ENCODE measurements at places on chromosomes 16 and 17. TPM values are rescaled to one million over a fixed set of nuclear protein-coding genes. Genes with fewer than 3 reads are reported as not detected.

GRCh38 chr16:695355-696089, 5.3 kb upstream of the WDR24 start:
- DNase-seq: peak; percentile 65

- DNase-seq: no peak
Measured at GRCh38 chr17:15261258-15261801, 3.8 kb downstream of the PMP22 start.

- no peak for DNase-seq
Measured at GRCh38 chr16:79897104-79897452, 296.5 kb upstream of the MAF start.

DNA sequence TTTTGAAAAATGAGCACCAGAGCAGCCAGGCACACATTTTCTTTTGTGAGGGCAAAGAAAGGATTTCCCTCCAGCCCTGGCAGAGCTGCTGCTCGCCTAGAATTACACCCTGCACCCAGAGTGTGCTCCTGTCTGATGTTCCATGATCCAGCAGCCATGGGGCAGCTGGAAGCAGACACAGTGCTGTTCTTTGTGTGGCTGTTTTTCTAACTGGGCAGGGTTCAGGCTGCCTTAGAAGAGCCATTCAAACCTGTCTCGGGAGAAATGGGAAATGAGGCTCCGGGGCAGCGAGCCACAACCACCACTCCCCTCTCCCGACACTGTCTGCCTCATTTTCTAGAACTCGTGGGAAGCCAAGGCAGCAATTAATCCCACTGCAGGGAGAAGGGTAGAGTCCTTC, 28.9 kb downstream of the LITAF start:
- DNase-seq: no peak

GRCh38 chr17:28861393-28862203, 6.8 kb downstream of the ERAL1 start:
- DNase-seq: no peak

- no peak for DNase-seq
Measured at GRCh38 chr17:20774472-20775135, 195.1 kb downstream of the CDRT15L2 start.

DNA sequence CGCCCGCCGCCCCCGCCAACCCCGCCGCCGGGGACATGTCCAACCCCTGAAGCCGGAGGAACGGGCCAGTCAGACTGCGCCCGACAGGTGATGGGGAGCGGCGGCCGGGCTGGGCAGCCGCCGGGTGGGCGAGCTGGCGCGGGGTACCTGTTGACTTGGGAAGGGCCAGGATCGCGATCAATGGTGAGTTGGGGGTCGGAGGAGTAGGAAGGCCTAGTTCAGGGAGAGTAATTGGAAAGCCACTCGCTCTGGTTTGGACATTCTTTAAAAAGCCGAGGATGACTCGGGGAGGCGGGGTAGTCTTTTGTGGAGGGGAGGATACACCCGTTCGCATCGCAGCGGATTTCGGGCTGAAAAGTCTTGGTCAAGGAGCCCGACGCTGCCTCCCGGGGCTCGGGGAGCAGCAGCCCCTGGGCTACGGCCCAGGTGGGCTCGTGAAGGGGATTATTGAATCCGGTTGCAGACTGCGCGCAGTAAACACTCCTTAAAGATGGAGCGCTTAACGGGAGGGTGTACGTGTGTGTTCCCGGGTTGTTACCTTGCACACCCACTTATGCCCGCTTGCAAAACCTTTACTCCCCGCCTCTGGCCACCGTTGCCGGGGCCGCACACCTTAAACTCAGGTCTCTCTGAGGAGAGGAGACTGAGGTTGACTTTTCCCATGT, 123.8 kb downstream of the GOSR1 start:
- DNase-seq: no peak

GRCh38 chr16:85678821-85679220, 9.9 kb downstream of the GINS2 start:
- no peak for DNase-seq

DNA sequence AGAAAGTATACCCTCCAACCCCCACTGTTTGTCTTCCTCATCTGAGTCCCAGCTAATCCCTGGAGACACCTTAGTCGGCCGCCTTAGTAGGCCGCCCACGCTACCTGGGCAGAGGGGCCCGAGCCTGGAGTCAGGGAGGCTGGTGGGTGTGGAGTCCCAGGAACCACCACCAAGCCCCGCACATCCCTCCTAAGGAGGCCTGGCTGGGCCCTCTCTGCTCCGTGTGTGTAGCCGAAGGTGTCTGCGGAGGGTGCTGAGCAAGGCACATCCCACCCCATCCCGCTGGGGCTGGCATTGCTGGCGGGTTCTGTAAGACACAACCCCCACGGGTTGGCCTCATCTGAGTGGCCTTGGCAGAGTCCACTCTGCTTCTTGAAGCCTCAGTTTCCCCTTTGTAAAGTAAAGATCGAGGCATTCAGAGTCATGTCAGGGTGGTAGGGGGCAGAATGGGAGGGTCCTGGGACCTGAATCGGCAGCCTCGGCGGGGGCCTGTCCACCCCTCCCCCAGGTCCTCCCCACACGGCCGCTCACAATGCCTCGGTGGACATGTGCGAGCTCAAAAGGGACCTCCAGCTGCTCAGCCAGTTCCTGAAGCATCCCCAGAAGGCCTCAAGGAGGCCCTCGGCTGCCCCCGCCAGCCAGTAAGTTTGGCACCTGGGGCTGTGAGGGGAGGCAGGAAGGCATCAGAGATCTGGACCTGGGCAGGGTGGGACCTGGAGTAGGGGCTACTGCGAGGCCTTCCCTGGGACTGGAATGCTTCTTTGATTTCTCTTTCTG, 15.2 kb upstream of the ADGRG3 start:
- no peak for DNase-seq

DNA sequence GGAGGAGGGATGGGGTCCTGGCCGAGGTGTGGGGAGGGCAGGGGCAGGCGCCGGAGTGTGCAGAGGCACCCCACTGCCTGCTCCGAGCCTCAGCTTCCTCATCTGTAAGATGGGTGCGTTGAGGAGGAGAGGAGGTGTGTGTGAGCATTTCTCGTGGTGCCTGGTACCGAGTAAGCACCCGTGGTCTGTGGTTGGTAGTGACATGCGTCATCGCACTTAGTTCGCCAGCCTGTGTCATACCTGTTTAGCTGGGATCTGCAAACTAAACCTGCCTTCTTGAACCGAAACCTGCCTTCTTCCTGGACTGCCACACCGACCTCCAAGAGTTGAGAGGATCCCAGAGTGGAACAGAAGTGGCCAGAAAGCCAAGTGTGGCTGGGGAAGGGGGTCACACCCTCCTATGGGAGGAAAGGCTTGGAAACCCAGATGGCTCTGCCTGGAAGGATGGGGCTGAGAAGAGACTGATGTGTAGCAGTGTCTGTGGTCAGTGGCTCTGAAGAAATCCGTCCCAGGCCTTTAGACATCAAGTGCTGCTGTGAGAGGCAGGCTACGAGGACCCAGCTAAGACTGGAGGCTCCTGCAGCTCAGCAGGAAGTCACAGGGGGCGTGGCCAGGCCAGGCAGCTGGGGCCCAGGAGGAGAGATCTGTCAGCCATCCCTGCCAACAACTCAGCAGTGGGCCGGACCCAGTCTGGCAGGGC, 162.6 kb upstream of the PLCG2 start:
- peak; percentile 68 for DNase-seq

DNA sequence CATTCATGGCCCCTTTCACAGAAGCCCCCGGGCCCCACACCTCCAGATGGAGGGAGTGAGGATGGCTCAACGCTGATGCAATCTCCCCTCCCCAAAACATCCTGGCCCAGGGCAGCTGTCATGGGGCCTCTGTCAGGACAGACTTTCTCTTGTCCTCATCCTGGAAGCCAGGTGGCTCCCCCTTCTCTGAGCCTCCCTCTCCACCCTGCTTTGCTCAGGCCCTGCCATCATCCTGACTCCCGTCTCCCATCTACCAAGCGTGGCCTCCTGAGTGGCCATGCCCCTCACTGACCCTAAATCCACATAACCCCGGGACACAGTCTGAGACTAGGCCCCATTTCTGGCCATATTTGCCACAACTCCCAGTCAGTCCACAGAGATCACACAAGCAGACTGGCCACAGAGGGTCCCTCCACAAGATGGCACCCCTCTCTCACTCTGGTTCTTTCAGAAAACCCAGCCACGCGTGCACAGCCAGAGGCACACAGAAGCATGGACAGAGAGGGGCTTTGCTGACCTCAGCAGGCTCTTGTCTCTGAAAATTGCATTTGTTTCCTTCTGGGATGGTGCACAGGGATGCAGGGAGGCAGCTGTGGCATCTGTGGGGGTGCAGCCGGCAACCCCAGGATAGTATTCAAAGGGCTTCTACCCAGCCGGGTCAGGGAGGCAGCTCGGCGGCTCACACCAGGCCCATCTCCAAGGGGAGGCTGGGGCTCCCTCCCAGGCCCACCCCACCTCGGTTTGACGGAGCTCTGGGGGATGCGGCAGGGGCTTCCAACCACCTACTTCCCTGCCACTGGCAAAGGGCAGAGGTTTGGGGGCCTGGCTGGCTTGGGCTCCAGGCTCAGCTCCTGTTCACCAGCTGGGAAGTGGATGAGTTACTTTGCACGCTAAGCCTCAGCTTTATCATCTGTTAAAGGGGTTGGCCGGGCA, 16.9 kb downstream of the DOC2B start:
- no peak for DNase-seq

- no peak for DNase-seq
Measured at GRCh38 chr16:16989368-16989767, 481.4 kb downstream of the XYLT1 start.

- no peak for DNase-seq
Measured at GRCh38 chr16:72426386-72426785, 254.4 kb upstream of the PMFBP1 start.

DNA sequence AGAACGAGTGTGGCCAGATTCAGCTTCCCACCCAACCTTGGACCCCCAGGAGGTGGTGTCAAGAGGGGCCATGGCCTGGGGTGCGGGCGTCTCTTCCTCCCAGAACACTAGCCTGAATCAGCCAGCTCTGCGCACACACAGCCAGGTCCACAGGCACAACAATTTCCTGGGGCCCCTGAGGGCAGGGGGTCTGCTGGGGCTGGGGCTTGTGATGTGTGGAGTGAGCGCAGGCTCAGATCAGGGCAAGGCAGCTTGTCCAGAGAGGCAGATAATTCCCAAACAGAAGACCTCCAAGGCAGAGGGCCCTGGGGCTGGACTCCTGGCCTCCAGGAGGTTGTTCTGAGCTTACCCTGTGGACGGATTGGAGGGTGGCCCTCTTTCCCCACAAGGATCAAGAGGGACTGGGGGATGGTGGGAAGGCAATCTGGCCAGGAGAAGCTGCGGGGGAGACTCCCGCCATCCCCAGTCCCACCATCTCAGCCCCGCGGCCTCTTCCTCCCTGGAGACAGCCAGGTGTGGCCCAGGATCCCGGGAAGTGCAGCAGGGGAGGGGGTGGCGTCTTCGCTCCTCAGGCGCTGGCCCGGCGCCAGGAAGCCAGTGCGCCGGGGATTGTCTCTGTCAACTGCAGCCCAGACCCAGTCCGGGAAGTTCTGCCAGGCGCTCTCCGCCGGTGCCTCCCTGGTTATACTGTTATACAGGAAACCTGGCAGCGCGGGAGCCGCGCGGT, 52.0 kb upstream of the AMZ2 start:
- no peak for DNase-seq

DNA sequence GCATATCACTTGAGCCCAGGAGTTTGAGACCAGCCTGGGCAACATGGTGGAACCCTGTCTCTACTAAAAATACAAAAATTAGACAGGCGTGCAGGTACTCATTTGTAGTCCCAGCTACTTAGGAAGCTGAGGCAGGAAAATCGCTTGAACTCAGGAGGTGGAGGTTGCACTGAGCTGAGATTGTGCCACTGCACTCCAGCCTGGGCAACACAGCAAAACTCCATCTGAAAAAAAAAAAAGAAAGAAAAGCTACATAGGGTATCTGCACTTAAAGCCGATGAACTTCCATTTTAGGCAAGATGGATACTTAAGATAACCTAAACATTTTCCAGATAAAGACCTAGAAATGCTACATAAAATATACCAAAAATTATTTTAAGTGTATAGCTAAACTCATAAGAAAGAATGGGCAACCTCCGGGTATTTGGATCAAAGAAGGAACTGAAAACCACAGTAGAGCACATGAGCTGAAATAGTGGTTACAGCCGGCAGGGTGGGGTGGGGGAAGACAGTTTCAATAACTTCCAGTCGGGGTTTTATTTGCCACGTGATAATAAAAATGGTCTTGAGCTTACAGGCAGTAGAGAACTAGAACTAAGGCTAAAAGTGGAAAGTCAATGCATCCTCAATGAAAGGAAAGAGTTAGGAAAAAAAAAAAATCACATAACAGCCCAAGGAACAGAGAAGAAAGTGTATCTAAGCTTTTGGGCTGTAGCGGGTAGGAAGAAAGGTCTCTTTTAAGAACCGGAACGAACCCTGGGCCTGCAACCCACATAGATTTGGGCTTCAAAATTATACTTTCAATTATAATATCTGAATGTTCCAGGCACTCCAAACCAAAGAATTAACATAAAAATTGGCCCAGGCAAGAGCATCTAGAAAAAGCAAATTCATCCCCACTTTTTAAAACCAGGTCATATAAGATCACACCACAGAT, 53.1 kb downstream of the CFDP1 start:
- no peak for DNase-seq

DNA sequence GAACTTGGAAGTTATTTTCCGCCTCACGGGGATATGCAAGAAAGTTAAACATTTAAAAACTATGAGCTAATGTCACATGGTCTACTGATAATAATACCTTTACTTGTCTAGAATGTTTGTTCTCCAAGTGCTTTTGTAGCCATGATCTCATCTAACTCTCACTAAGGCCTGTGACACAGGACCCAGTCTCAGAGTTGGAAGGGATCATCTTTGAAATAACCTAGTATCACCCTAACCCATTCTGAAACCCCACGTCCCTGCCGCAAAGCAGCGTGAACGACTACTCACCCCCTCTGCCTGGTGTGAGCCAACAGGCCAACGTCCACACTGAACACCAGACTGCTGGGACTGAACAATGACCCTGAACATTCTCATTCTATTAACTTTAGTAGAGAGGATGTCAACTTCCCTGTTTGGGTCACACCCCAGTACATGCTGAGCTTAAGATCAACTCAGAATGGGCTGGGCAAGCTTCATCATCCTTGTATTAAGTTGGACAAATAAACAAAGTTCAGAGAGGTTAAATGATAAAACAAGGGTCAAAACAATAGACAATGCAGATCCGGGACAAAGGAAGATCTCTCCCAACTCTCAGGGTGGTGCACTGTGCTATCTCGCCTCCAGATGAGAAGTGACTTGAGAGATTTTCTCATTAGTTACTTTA, 54.8 kb upstream of the BCAR1 start:
- DNase-seq: no peak

DNA sequence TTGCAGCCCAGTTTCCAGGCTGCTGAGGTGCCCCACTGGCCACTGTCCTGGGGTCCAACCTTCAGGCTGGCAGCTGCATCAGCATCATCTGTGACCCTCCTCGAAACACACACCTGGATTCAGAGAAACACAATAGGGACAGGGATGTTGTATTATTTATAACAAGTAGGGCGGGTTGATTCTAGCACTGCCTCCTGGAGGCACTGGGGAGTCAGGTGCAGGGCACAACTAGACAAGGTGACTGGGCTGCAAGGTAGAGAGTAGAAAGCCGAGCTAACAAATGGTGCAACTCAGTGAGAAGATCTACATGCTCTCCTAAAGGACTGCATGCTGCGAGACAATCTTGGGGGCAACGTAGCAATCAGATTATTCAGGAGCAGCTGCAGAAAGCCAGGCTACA, 317.3 kb downstream of the SLC39A11 start:
- DNase-seq: no peak

The TEKT5 gene
- total RNA-seq: not detected

The C17orf67 gene
- total RNA-seq: 3.2 TPM

The DRC3 gene
- 0.33 TPM for total RNA-seq

The OR1F1 gene
- not detected for total RNA-seq

The MILR1 gene
- total RNA-seq: 0.69 TPM

The FN3K gene
- total RNA-seq: 1.3 TPM

The TBX2 gene
- 0.13 TPM for total RNA-seq

The DNAJA3 gene
- total RNA-seq: 108 TPM
